ENCODE measurements at places on chromosomes 3 and 15. TPM values are rescaled to one million over a fixed set of nuclear protein-coding genes. Genes with fewer than 3 reads are reported as not detected.

GRCh38 chr3:134858441-134859035 lies 63.5 kb downstream of the EPHB1 start:
- H3K4me3 ChIP-seq, result no peak overlapping the region
- DNase-seq, result no peak
- H3K36me3 ChIP-seq, result no peaks in the 10 kb centered on the region
- no peaks in the 10 kb centered on the region for H3K27me3 ChIP-seq
- no peak overlapping the region for H3K27ac ChIP-seq
- H3K4me1 ChIP-seq, result no peaks in the 10 kb centered on the region

- H3K27ac ChIP-seq, result no peak overlapping the region
- H3K27me3 ChIP-seq, result no peaks in the 10 kb centered on the region
- H3K4me3 ChIP-seq, result no peak overlapping the region
- H3K36me3 ChIP-seq, result no peaks in the 10 kb centered on the region
- no peaks in the 10 kb centered on the region for H3K4me1 ChIP-seq
Observed at GRCh38 chr3:139129892-139130291, 85.2 kb upstream of the PRR23C start.

- peak overlapping the region; percentile 23 for H3K27ac ChIP-seq
- peaks cover 3% of the 10 kb centered on the region for H3K27me3 ChIP-seq
- no peak for DNase-seq
- peak overlapping the region; percentile 89 for H3K4me3 ChIP-seq
- no peaks in the 10 kb centered on the region for H3K4me1 ChIP-seq
Observed at GRCh38 chr15:29822684-29823459, 604 bp upstream of the TJP1 start.

DNA sequence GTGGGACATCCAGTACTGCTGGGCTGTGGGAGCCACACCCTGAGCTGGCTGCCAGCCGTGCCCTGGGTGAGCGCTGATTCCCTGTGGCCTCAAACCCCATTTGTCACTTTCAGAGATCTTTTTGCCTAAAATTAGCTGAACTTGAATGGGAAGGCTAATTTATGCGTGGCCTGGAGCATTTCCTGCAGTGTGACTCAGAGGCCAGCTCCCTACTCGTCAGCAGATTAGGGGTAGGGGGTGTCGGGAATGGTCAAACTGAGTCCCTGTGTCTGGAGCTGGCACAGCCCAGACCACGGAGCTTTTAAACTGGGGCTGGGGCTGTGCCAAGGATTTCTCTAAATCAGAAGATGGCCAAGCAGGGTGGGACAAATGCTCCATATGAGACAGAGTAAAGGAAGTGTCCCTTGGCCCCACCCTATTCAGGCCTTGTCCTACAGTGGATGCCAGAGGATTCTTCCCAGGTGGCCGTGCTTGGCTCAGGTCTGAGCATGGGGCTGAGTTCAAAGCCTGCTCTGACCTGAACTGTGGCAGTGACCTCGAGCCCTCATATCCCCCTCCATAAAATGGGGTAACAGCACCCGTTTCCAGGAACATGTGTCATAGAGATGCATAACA lies 59.7 kb downstream of the ATP2B2 start:
- no peaks in the 10 kb centered on the region for H3K4me1 ChIP-seq
- no peak overlapping the region for H3K4me3 ChIP-seq
- no peaks in the 10 kb centered on the region for H3K36me3 ChIP-seq
- DNase-seq, result no peak
- H3K27me3 ChIP-seq, result no peaks in the 10 kb centered on the region

DNA sequence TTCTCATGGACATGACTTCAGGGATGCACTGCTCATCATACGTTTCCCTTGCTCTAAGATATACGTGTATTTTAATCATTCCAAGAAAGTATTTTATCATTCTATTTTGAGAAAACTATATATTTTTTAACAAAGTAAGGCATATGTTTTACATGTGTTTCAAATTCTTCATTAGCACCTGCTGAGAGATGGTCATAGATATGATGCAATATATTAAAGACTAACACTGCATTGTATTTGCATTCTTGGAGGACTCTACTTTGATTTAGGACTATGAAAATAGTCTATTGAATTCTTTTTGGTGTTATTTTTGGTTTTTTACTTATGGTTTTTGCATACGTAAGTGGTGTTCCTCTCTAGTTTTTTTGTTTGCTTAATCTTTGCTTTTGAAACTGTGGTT lies 54.2 kb upstream of the MTMR10 start:
- H3K36me3 ChIP-seq, result no peaks in the 10 kb centered on the region
- no peaks in the 10 kb centered on the region for H3K27me3 ChIP-seq
- DNase-seq, result no peak
- no peak overlapping the region for H3K4me3 ChIP-seq
- H3K4me1 ChIP-seq, result no peaks in the 10 kb centered on the region
- no peak overlapping the region for H3K27ac ChIP-seq

DNA sequence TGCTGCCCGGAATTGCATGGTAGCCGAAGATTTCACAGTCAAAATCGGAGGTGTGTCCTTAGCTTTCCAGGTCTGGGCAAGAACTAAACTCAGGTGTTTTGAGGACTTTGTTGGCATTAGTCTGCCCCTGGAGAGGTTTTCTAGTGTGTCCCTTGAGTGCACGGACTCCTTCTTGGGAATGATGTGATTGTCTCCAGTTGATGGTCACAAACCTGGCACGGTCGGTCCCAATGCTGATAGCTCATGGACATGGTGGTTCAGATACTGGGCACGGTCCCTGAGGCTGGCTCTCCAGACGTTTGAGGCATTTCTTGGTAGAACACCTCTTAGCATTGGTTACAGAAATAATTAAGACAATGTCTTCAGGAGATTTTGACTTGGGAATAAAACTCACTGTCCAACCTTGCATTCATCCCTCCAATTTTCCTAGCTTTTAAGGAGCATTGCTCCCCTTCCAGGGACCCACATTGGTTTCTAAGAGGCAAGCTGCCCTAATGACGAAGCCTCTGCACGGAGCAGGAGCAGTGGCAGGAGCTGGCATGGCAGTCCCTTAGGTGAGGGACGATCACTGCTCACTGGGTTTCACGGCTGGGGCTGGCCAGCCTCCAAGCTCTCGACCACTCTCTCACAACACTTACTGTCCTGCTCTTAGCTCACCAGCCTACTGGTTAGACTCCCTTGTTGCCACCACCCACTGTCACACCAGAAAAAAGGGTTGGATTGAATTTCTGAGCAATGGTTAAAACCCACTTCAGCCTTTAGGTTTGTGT lies 68.1 kb downstream of the PGPEP1L start:
- H3K36me3 ChIP-seq, result peaks cover 38% of the 10 kb centered on the region
- H3K27ac ChIP-seq, result no peak overlapping the region
- H3K4me3 ChIP-seq, result no peak overlapping the region
- no peaks in the 10 kb centered on the region for H3K27me3 ChIP-seq
- DNase-seq, result no peak

- no peaks in the 10 kb centered on the region for H3K27me3 ChIP-seq
- no peak overlapping the region for H3K4me3 ChIP-seq
- no peak overlapping the region for H3K27ac ChIP-seq
- no peaks in the 10 kb centered on the region for H3K4me1 ChIP-seq
Observed at GRCh38 chr3:36919439-36920160, 25.3 kb downstream of the TRANK1 start.

CHRD gene
- total RNA-seq, result 0.63 TPM

DNA sequence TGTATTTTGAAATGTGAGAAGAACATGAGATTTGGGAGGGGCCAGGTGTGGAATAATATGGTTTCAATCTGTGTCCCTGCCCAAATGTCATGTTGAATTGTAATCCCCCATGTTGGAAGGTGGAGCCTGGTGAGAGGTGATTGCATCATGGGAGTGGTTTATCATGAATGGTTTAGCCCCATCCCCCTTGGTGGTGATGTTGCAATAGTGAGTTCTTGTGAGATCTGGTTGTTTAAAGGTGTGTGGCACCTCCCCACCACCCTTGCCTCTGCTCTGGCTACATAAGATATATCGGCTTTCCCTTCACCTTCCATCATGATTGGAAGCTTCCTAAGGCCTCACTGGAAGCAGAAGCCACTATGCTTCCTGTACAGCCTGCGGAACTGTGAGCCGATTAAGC lies 23.9 kb upstream of the TMEM108 start:
- H3K4me3 ChIP-seq, result no peak overlapping the region
- no peaks in the 10 kb centered on the region for H3K27me3 ChIP-seq
- no peak for DNase-seq
- H3K36me3 ChIP-seq, result no peaks in the 10 kb centered on the region

- no peak overlapping the region for H3K4me3 ChIP-seq
- DNase-seq, result no peak
- H3K27me3 ChIP-seq, result peaks cover 10% of the 10 kb centered on the region
- no peak overlapping the region for H3K27ac ChIP-seq
- no peaks in the 10 kb centered on the region for H3K36me3 ChIP-seq
Observed at GRCh38 chr3:350871-351371, 154.4 kb downstream of the CHL1 start.

- no peaks in the 10 kb centered on the region for H3K4me1 ChIP-seq
- DNase-seq, result no peak
- H3K4me3 ChIP-seq, result no peak overlapping the region
- no peaks in the 10 kb centered on the region for H3K36me3 ChIP-seq
- H3K27me3 ChIP-seq, result no peaks in the 10 kb centered on the region
- H3K27ac ChIP-seq, result no peak overlapping the region
Observed at GRCh38 chr15:58492661-58493397, 61.0 kb downstream of the LIPC start.

All from H1 (cell line).